NCI-H446 (cell line): ENCODE measurements at places on chromosomes 12 and 14.

DNA sequence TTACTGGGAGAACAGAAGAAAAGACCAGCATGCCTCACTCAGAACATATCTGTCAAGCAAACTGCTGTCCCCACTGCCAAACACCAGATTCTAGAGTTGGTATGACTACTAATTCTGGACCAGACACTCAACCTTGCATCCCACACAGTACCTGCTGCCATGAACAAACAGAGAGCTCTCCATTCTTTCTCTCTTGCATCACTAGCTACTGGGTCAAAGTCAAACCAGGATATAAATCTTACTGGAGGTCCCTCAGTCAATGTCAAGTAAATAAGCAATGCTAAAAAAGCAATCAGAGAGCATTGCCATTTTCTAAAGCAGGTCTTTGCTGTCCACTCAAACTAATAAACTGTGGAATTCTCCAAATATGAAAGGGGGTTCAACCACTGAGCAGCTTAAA, 452.4 kb upstream of the SEL1L start:
- DNase-seq = no peak

GRCh38 chr12:10121278-10121677, 8.7 kb downstream of the CLEC7A start:
- no peak for DNase-seq

DNA sequence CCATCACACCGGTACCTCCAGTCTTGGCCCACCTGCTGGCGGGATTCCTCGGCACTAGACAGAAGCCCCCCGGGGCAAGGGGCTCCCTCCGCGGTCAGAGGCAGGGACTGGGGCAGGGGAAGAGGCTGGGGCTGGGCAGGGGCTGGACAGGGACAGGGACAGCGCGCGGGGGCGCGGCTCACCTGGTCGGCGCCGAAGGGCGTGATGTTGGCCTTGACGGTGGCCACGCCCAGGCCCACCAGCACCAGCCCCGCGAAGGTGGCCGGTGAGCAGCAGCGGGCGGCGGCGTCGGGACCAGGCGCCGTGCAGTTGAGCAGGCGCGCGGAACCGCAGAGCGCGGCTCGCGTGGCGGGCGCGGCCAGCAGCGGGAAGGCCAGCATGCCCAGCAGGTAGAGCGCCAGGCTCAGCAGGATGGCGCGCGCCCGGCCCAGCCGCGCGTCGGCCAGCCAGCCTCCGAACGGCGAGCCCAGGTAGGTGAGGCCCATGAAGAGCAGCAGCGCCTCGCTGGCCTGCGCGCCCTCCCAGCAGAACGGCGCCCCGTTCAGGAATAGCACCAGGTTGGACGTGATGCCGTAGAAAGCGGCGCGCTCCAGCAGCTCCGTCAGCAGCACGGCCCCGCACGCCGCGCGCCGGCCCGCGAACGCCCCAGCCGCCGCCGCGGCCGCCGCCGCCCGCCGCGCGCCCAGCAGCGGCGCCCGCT, 392 bp downstream of the SLC15A4 start:
- no peak for DNase-seq

DNA sequence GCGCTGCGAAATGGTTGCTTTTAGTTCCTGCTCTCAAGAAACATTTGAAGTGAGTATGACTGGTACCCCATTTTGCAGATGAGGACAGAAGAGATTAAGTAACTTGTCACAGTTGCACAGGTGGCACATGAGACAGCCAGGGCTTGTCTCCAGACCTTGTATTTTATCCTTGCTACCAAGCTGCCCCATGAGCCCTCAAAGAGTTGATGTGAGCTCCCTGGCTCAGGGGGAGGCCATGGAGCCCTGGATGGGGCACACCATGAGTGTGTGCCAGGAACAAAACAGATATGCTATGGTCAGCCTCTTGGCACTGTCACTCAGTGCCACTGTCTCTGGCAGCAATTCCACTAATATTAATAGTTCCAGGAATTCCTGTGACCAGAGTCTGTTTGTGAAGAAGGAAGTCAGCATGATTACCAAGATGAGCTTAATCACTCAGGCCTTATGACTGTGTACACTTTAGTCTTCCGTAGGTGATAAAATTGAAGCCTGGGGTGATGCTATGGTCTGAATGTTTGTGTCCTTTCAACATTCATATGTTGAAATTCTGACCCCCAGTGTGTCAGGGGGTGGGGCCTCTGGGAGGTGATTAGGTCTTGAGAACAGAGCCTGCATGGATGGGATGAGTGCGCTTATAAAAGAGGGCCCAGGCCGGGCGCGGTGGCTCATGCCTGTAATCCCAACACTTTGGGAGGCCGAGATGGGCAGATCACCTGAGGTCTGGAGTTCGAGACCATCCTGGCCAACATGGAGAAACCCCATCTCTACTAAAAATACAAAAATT, 806.8 kb downstream of the AACS start:
- DNase-seq = no peak

- DNase-seq = peak; percentile 34
Observed at GRCh38 chr12:19962192-19962591, 406.1 kb upstream of the PDE3A start.

GRCh38 chr12:130747867-130748740, 32.0 kb upstream of the RIMBP2 start:
- DNase-seq = peak; percentile 19

DNA sequence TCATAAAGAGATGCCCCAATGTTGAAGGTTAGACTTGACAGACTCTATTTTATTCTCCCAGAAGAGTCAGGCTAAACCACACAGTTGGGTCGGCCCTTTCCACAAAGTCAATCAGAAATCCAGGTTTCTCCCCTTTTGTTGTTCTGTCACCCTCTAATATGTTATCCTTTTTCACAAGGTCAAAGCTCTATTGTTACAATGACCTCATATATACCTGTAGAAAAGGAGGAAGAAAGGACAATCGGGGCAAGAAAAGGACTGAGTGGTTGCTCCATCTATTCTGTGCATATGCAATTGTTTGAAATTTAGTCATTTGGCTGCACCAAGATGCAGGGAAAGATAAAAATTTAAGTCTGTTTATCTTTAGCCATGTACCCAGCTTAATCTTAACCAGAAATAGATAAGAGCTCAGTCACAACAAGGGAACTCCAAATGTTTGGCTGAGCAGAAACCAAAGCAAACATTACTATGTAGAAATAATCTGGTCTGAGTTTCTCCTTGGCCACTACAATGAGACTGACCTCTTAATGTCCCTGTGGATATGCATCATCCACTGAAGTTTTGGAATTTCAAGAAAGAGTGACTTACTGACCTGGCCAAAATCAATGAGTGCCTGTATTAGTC, 503.7 kb downstream of the GALC start:
- DNase-seq = no peak

DNA sequence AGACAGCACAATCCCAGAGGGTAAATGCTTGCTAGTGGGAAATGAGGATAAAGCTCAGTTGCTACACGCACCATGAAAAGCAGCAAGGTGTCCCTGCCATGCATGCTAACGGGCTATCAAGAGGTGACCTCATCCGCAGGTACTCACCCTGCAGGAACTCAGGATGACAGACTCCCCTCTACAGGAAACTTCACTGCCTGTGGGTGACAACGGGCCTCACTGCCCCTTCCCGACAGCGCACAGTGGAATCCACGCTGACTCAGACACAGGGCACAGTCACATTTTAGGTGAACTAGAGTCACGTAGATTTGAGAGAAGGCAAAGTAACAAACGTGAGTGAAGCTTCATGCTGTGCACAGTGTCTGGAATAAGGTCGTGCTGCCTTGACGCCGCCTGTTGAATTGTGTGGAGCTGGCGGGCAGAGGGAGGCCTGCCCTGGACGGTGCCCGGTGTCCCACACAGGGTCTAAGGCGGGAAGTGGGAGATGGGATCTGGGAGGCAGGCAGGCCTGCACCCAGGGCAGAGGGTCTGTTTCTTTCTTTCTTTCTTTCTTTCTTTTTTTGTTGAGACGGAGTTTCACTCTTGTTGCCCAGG, 331.8 kb downstream of the TMEM132D start:
- no peak for DNase-seq

- DNase-seq = no peak
Observed at GRCh38 chr12:64922853-64923252, 98.4 kb downstream of the TBC1D30 start.

GRCh38 chr14:65966188-65966587, 520.0 kb upstream of the CCDC196 start:
- DNase-seq = no peak
